ENCODE measurements at places on chromosomes 4 and X.
A peak's percentile ranks its signal among the peaks of the same experiment; 100 is the strongest.

DNA sequence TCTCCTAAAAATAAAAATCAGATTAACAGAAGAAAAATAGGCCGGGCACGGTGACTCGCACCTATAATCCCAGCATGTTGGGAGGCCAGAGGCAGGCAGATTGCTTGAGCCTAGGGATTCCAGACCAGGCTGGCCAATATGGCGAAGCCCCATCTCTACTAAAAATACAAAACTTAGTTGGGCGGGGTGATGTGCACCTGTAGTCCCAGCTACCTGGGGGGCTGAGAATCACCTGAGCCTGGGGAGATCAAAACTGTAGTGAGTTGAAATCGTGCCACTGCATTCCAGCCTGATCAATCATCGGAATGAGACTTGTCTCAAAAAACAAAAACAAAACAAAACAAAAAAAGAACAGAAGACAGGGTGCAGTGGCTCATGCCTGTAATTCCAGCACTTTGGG is 32.8 kb upstream of the NOCT start:
- DNase-seq = peak; percentile 25

DNA sequence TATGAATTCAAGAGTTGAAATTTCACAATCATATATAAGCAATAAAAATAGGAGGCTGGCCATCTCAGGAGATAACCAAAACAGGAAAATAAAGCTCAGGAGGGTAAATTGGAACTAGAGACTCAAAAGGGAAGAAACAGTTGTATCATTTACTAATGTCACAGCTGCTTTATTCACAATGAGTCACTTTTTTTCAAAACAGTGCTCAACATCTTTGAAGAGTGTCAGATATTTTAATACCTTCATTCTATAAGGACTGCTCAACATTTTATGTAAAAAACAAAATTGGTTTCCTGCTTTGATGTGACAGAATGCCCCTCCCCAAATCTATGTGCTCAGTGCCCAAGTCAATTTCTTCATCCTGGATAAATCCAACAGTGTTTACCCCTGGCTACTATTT is 97.7 kb downstream of the DDX60 start:
- no peak for DNase-seq

DNA sequence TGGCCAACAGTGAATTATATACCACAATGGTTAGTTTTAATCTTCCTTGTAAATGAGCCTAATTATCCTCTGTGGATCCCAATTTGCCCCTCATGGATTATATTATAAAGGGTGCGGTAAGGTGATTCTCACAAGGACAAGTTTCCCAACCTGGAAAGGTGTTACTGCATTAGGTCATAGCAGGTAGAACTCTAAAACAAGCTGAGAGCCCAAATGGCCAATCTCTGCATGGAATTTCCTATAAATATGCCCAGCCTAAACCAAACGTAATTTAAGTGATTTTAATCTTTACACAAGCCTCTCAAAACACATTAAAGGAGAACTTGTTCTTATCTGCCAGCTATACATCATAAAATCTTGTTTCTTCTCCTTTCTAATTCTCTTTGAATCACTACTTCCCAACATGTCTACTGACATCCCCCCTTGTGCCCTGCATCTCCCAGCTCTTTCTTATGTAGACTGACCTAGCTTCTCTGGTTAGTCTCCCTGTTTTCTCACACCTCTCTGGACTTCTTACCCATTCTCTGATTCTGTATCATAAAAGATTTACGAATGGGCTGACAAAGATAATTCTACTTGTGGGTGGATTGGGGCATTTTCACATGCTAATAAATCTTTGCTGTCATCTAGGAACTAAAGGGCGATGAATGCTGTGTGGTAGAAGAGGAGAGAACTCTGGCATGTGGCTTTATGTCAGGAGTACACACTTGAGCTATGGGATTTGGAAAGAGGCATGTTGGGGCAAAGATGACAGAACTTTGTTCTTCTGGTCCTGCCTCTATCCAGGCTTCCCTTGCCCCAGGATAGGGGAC is 94.3 kb upstream of the PGRMC2 start:
- no peak for DNase-seq

- no peak for DNase-seq
Measured at GRCh38 chr4:10878861-10879260, 194.3 kb upstream of the CLNK start.

DNA sequence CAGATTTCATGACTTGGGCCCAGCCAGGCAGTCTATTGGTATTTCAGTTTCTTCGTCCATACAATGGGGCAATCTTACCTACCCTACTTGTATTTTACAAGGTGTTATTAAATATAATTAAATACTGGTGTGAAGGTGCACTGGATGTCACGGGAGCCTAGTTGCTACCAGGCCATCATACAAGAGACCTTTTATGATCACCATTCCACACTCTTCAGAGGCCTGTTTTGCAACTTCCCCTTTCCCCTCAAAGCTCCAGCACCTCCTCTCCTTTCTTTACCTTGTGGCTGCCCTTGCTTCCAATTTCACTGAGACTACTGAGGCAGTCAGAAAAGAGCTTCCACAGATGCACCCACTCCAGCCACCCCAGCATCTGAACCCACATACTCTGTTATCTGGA is 93.8 kb upstream of the HELT start:
- DNase-seq = no peak

Data from H9 (cell line).